ENCODE measurements at places on chromosomes 12 and 14. TPM values are rescaled to one million over a fixed set of nuclear protein-coding genes. Genes with fewer than 3 reads are reported as not detected.

FAR2 gene
- 7.3 TPM for total RNA-seq

NELL2 gene
- not detected for total RNA-seq

LALBA gene
- total RNA-seq = not detected

CCDC177 gene
- total RNA-seq = under 0.01 TPM

CIDEB gene
- 1.8 TPM for total RNA-seq

OAS1 gene
- 0.28 TPM for total RNA-seq

All from smooth muscle cell of bladder (primary cell).